Stimulated activated CD4-positive, alpha-beta T cell treated with anti-CD3 and anti-CD28 coated beads, Interleukin-1b, Interleukin-23, amount 100 ng/mL, for 48 hours (primary cell): ENCODE measurements at places on chromosomes 16 and 17.

DNA sequence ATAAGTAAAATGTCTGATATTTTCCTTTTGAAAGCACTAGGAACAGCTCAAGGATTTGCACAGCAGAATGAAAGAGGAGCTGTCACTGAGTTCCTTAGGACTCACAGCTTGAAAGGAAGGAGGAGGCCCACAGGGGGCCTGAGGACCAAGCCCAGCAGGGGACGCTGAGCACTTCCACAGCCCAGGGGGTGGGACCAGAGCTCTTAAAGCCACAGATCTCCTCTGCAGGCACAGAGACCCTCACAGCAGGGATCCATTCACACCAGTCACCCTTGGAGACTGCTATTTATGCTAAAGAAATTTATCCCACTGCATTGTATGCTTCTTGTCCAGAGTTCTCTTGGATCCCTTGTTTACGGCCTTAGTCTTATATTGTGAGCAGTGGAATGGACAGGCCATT is 253.3 kb downstream of the STX8 start:
- DNase-seq = no peak

DNA sequence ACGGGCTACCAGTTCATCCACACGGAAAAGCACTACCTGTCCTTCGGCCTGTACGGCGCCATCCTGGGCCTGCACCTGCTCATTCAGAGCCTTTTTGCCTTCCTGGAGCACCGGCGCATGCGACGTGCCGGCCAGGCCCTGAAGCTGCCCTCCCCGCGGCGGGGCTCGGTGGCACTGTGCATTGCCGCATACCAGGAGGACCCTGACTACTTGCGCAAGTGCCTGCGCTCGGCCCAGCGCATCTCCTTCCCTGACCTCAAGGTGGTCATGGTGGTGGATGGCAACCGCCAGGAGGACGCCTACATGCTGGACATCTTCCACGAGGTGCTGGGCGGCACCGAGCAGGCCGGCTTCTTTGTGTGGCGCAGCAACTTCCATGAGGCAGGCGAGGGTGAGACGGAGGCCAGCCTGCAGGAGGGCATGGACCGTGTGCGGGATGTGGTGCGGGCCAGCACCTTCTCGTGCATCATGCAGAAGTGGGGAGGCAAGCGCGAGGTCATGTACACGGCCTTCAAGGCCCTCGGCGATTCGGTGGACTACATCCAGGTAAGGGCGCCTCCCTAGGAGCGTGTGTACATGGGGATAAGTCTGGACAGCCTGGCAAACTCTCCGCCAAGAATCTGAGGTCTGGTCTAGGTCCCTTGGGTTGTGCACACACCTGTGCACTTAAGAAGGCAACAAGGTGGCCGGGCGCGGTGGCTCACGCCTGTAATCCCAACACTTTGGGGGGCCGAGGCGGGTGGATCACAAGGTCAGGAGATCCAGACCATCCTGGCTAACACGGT is 4.2 kb downstream of the HAS3 start:
- DNase-seq = no peak

GRCh38 chr17:65559804-65560627 is 1.4 kb downstream of the AXIN2 start:
- peak; percentile 13 for DNase-seq

GRCh38 chr17:72466606-72467005 is 345.8 kb downstream of the SOX9 start:
- DNase-seq = no peak

- DNase-seq = no peak
These were observed 140.1 kb downstream of the CYLD start for GRCh38 chr16:50881956-50882355.

- no peak for DNase-seq
These were observed 52.3 kb downstream of the MSI2 start for GRCh38 chr17:57308543-57309186.

GRCh38 chr16:24367186-24367710 is 111.1 kb downstream of the CACNG3 start:
- DNase-seq = no peak

- no peak for DNase-seq
These were observed 558.9 kb upstream of the HSBP1 start for GRCh38 chr16:83248735-83249463.
